ENCODE measurements at places on chromosomes 1 and 21. TPM values are rescaled to one million over a fixed set of nuclear protein-coding genes. Genes with fewer than 3 reads are reported as not detected.

Gene KCNE2
- total RNA-seq, result 0.14 TPM

Gene U2AF1
- total RNA-seq, result 47.7 TPM

Gene HES4
- total RNA-seq, result 16.8 TPM

Gene TMEM200B
- 14.2 TPM for total RNA-seq

Gene TRIM17
- total RNA-seq, result 0.66 TPM

Gene SMPDL3B
- total RNA-seq, result not detected

Gene PTGER3
- total RNA-seq, result 1.6 TPM

Gene ODR4
- total RNA-seq, result 15.8 TPM

Gene PRAMEF26
- total RNA-seq, result not detected

Gene OR6K3
- total RNA-seq, result not detected

Gene OR2L2
- not detected for total RNA-seq

Gene MX2
- 2.0 TPM for total RNA-seq

Gene AUNIP
- 6.6 TPM for total RNA-seq

Gene LHX8
- not detected for total RNA-seq

Gene PLPP3
- 13.7 TPM for total RNA-seq

Gene TENT5C
- total RNA-seq, result 1.5 TPM

Gene GRHL3
- total RNA-seq, result not detected

Gene WNT9A
- 0.66 TPM for total RNA-seq

Gene MAP3K21
- 1.1 TPM for total RNA-seq

Gene C1orf94
- total RNA-seq, result not detected

Gene BEND5
- not detected for total RNA-seq

Gene RXFP4
- total RNA-seq, result not detected

Gene AIRE
- not detected for total RNA-seq

Gene TRNP1
- total RNA-seq, result 8.8 TPM

Gene WNT2B
- 1.5 TPM for total RNA-seq

Gene TPTE
- total RNA-seq, result 1.1 TPM

Gene TSPEAR
- not detected for total RNA-seq

Gene FAM229A
- 1.8 TPM for total RNA-seq

Gene CHIA
- not detected for total RNA-seq

Gene NDUFV3
- 72.4 TPM for total RNA-seq

Gene HRNR
- not detected for total RNA-seq

Gene PLA2G4A
- total RNA-seq, result 39.7 TPM

Gene PLCH2
- under 0.01 TPM for total RNA-seq

Gene RASAL2
- total RNA-seq, result 22.3 TPM

Gene DMRTA2
- total RNA-seq, result 0.14 TPM

Gene SYTL1
- not detected for total RNA-seq

Gene DHCR24
- 283 TPM for total RNA-seq

Gene DAB1
- not detected for total RNA-seq

Gene RAP1GAP
- total RNA-seq, result not detected

Measured in placental pericyte (primary cell).